CD4-positive, alpha-beta T cell treated with Interleukin-17A for 1 hour (primary cell): ENCODE measurements at places on chromosomes 6 and 20.

DNA sequence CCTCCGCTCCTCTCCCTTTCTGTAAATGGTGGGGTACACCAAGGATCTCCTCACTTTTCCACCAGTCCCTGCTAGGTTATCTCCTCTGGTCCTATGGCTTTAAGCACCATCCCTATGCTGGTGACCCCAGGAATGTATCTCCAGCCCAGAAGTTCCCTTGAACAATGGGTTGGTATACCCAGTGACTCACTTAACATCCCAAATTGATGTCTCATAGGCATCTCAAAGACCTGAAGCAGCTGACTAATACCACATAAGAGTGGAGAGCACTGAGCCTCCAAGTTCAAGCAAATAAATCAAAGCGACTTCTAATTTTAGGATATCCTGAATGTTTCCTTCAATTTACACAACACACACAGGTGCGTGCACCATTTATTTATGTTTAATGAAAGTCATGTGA, 48.3 kb downstream of the ADGRF1 start:
- DNase-seq, result no peak

DNA sequence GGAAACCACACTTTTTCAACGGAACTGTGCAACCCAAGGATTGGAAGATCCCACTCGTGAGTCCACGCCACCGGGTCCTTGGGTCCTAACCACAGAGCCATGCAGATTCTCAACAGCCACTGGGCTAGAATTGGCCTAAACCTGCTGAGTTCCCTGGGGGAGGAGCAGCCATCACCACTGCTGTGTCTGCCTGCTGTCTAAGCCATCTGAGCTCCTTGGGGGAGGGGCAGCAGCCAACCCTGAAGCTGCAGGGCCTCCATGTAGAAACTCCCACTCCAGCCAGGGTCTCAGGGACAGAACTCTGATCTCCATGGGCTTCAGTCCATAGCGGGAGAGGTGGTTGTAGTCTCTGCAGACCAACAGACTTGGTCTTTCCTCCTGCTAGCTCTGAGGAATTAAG, 154.6 kb upstream of the VGLL2 start:
- DNase-seq, result no peak

- no peak for DNase-seq
Observed at GRCh38 chr6:65819152-65819551, 112.1 kb upstream of the EYS start.

GRCh38 chr6:44339301-44339700, 3.1 kb upstream of the SPATS1 start:
- DNase-seq, result no peak

- no peak for DNase-seq
Observed at GRCh38 chr6:17758119-17758518, 51.4 kb upstream of the NUP153 start.

GRCh38 chr6:18533793-18534192, 146.6 kb downstream of the RNF144B start:
- no peak for DNase-seq

DNA sequence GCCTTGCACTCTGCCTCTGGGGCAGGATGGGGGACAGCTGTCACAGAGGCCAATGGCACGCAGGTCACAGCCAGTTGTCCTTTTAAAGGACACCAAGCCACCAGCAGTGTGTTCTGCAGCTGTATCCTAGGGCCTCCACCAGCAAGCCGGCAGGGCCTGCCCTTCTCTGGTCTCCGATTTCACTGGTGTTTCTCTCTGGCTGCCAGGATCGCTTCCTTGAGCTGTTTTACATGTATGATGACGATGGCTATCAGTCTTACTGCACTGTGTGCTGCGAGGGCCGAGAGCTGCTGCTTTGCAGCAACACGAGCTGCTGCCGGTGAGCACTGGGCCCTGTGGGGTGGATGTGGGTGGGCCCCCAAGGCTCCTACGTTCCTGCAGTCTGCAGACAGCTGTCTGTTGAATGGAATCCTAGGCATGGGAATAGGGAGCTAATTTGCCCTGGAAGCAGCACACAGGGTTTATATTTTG, 22.7 kb upstream of the MAPRE1 start:
- DNase-seq, result no peak

GRCh38 chr6:133553652-133554051, 312.5 kb downstream of the EYA4 start:
- peak; percentile 35 for DNase-seq
